ENCODE measurements at places on chromosomes 16 and 17. TPM values are rescaled to one million over a fixed set of nuclear protein-coding genes. Genes with fewer than 3 reads are reported as not detected.

DNA sequence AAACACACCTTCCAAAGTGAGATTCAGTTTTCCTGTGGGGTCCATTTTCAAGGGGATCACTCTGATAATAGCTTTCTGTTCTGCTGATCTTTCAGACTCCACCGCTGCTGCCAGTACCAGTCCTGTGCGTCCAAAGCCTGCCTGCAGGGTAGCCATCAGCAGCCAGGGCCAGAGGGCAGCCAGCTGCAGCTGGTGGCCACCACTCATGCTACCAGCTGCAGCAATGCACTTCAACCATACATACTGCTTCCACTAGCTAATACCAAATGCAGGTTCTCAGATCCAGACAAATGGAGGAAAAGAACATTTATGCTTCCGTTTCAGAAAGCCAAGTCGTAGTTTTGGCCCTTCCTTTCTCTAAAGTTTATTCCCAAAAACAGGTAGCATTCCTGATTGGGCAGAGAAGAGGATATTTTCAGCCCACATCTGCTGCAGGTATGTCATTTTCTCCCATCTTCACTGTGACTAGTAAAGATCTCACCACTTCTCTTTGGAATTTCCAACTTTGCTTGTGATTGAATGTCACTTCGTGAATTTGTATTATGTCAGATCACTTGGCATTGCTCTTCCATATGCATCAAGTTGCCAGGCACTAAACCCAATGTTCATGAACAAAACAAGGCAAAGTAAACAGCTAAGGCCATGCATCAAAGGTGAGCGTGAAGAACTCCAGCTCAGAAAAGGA lies 1.8 kb downstream of the RNF43 start:
- DNase-seq: peak; percentile 38

DNA sequence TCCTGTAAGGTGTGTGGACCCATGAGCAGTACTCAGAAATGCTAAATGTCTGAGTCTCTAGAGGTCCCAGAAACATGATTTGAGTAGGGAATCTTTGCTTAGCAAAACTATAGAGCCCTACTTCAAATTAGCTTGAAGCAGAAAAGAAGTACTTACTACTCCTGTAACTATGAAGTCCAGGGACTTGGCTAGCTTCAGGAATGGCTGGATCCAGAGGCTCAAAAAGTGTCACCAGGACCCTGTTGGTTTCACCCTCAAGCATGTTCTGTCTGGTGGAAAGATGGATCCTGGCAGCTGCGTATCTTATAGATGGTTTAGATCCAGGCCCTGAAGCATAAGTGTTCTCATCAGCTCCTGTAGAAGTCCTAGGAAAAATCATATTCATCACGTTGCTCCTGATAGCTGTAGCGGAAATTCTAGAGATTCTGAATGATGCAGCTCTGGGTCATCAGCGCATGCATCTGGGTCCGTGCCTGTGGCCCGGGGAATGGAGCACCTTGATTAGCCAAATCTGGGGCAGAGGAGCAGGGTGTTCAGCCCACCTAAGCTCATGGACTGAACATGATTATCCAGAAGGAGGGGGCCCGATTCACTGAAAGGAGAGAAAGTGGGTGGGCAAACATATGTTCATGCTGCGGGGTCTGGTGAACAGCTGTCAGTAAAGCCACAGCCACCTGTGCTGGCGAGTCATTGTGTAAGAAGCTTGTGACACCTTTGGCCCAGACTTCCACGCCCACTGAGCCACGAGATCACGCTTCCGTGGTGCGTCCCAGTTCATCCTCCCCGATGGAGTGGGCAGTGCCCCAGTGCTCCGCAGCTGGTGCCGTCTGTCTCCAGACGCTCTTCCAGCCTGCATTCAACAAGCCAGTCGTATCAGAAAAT lies 260.6 kb downstream of the CPPED1 start:
- no peak for DNase-seq

- no peak for DNase-seq
Measured at GRCh38 chr17:76738468-76738850, 540 bp downstream of the MFSD11 start.

GRCh38 chr17:1109606-1110540 lies 69.9 kb downstream of the ABR start:
- DNase-seq: no peak

GRCh38 chr16:84329016-84329415 lies 34.3 kb downstream of the WFDC1 start:
- DNase-seq: no peak

- DNase-seq: no peak
Measured at GRCh38 chr17:30576326-30576861, 99.2 kb downstream of the GOSR1 start.

DNA sequence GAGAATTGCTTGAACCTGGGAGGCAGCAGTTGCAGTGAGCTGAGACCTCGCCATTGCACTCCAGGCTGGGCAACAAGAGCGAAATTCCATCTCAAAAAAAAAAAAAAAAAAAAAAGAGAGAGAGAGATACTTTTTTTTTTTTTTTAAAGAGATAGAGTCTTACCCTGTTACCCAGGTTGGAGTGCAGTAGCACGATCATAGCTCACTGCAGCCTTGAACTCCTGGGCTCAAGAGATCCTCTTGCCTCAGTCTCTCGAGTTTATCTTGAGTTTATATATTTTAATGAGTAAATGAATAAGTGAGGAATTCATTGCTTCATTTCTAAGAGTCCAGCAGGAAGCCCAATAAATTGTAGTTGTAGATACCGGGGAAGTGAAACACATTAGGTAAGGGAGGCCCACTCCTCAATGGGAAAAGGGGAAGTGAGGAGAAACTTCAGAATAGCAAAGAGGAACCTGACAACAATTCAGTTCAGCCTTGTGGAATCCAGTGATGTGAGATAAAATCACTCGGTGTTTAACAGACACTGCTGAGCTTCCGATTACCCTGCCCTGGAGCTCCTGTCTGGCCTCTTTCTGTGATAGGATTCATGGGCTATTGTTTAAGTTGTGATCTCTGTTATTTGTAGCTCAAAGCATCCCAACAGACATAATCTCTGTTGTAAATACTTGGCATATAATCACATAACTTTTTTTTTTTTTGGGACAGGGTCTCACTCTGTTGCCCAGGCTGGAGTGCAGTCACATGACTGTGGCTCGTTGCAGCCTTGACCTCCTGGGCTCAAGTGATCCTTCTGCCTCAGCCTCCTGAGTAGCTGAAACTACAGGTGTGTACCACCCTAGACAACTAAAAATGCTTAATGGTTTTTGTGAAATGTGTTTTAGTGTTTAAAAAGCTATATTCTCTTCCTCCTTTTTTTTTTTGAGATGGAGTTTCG lies 15.8 kb upstream of the ITGAM start:
- no peak for DNase-seq

GRCh38 chr16:24748242-24748641 lies 18.8 kb downstream of the TNRC6A start:
- peak; percentile 29 for DNase-seq

DNA sequence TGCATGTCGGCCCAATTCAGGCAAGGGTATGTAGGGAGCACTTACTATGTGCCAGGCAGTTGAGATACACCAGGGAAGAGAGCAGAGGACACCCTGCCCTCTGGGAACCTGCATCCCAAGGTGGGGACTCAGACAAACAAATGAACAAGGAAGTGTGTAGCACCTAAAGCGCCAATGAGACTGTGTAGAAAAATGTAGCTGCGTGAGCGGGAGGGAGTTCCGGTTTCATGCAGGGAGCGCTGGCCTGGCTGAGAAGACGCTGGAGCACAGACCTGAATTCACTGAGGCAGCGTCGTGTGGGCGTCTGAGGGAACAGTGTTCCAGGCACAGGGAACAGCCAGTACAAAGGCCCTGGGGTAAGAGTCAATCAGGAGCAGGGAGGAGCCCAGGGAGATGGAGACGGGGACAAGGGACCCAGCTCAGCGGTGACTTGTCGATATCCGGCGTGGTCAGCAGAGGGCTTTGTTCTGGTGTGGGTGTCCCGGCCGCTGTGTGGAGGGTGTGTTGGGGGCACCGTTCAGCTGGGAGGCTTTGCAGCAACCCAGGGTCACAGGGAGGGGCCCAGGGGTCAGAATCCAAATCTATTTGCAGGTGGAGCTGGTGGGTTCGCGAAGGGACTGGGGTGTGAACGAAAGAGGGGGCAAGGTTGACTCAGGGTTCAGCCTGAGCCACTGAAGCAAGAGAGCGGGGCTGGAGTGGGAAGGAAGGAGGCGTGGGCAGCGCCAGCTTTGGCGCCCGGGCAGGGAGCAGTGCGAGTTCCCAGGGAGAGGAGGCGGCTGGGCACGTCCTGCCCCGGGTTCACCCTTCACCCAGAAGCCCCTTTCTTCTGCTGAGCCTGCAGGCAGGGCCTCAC lies 17.8 kb upstream of the OSGIN1 start:
- DNase-seq: no peak

Gene NOS2
- 0.17 TPM for polyA plus RNA-seq

Gene NUPR1
- 25.9 TPM for polyA plus RNA-seq

Gene HEXIM2
- polyA plus RNA-seq: 23.1 TPM
